Epithelial cell of esophagus (primary cell): ENCODE measurements at places on chromosomes 5 and 9.

DNA sequence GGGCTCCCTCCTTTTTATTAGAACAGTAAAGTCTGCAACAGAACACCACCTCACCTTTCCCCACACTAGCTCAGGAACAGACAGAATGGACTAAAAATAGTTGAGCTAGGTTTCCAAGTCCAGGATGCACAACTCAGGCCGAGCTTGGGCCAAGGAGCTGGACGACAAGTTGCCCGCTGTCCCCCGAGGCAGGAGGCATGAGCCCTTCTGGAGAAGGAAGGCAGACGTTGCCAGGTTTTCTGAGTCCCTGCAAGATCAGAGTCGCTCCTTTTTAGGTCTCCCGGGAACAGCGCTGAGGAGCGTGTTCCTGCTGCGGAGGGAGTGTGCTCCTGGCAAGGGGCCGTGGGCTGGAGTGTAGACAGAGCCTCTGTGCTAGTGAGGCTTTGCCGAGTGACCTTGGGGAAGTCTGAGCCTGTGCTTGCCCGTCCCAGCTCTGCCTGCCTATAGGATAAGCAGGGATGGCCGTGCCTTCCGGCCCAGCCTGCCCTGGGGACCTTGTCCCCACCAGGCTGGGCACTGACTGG, 121.6 kb downstream of the WNK2 start:
- no peak for DNase-seq

DNA sequence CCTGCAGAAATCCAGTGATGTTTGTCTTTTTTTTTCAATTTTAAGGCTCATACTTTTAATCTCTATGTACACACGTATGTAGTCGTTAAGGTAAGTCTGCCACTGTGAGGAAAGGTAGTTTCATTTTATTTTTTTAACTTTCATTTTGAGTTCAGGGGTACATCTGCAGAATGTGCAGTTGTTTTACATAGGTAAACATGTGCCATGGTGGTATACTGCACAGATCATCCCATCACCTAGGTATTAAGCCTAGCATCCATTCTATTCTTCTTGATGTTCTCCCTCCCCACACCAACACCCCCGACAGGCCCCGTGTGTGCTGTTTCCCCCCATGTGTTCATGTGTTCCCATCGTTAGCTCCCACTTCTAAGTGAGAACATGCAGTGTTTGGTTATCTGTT, 19.7 kb downstream of the MUSK start:
- DNase-seq: no peak

- peak; percentile 55 for DNase-seq
Measured at GRCh38 chr5:44952376-44952775, 143.6 kb downstream of the MRPS30 start.

DNA sequence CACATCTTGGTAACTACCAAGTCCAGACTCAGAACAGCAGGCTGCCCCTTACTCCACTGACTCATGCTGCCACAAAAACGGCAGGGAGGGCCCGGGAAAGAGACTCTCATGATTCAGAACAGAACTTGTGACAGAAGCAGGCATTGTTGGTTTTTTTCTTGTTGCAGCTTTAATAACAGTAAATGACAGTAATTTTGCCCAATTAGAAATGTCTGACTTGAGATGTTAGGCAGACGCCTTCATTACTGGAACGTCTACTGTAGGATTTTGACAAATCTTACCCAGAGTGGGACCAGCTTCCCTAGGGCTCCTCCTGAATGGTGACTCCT, 77.9 kb downstream of the SEMA5A start:
- peak; percentile 96 for DNase-seq

- DNase-seq: peak; percentile 65
Measured at GRCh38 chr9:105694848-105695581, 674 bp downstream of the TMEM38B start.

DNA sequence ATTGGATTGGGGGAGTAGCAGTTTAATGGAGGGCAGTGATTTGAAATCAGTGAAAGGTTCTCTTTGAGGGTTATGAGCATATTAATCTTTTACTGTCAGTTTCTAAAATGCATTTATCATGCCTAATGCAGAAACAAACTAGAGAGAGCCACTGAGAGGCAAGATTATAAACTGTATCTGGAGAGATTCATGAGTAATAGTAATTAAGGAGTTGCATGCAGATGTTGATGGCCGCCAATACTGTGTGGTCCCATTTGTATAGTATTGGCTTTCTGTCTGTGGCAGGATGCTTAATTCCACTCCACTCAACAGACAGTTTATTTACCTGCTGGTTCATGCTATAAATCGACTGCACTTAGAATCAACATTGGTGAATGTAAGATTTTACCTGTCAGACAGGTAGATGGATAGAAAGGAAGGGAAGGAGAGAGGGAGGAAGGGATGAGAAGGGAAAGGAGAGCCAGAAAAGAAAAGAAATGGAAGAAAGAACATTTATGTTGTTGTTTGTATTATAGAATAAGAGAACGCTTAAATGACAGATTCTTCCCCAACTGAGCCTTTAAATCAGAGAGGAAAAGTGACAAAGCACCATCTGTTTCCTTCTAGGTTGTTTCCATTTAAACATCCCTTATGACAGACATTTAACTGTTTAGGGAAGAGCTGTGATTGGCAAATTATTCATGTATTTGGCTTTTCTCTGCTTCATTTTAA, 146.5 kb downstream of the PAM start:
- no peak for DNase-seq

DNA sequence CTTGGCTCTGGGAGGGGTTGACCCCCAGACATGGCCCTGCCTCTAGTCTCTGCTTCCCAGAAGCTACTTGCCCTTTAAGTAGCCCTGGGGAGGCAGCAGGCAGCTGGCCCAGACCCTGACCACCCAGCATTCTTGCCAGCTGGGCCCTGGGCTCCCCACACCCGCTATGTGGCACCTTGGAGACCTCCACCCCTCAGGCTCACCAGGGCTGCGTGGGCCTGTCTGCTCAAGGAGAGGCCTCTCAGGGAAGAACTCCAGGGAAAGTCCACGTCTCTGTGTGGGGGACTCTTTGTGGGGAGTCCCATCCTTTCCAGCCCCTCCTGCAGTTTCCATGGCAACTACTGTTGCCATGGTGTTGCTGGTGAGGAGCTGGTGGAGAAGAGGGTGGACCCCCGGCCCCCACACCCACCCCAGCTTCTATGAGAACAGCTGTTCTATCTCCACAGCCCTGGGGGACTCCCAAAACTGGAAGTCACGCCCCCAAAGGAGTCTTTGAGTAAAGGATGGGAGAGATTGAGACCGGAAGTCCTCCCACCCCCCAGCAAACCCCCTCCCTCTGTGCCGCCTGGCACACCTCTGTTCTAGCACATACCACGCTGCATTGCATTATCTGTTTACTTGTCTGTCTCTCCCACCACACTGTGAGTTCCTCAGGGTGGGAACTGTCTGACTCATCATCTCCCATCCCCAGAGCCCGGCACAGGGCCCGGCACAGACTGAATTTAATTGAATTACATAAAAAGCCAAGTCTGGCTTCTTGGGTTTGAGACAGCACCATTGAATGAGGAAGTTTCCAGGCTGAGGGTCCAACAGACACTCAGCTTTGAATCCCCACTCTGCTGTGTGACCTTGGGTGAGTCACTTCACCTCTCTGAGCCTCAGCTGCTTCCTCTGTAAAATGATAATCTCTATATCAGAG, 12.6 kb downstream of the DNM1 start:
- no peak for DNase-seq

GRCh38 chr9:34037626-34038025, 11.1 kb downstream of the UBAP2 start:
- DNase-seq: no peak

DNA sequence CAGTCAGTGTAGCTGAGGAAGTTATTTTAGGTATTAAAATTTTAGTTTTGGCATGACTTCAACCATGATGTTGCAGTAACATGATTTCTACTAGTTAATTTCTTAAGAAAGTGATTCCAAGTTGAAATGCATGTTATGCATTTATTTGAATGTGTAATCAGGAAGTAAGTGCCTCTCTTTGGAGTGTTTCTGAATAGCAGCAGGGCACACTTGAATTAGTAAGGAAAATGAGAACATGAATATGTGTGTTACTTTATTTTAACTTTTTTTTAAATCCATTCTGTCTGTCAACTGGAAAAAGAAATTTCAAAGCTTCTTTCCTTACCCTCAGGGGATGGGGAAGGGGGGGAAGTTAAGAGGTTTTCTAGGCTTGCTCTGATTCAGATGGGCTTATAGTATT, 40.4 kb downstream of the CTNNA1 start:
- no peak for DNase-seq

- no peak for DNase-seq
Measured at GRCh38 chr5:57315941-57316340, 142.1 kb downstream of the GPBP1 start.

DNA sequence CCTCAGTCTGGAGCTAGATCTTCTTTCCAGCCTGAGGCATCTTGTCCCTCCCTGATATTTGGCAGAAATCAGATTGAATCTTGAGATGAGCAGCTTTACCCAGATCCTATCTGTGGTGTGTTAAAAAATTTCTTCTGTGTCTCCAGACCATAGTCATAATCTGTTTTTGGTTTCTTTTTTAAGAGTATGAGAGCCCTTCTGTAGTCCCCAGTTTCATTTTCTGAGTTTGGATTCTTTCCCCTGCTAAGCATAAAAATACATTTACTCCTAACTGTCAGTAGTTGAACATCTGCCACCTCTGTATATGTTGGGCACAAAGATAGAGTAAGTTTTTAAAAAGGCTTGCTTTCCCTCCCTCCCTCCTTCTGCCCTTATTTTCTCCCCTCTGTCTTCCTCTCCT, 137.7 kb downstream of the CNTLN start:
- no peak for DNase-seq

GRCh38 chr5:90547072-90547536, 11.5 kb upstream of the ADGRV1 start:
- no peak for DNase-seq

DNA sequence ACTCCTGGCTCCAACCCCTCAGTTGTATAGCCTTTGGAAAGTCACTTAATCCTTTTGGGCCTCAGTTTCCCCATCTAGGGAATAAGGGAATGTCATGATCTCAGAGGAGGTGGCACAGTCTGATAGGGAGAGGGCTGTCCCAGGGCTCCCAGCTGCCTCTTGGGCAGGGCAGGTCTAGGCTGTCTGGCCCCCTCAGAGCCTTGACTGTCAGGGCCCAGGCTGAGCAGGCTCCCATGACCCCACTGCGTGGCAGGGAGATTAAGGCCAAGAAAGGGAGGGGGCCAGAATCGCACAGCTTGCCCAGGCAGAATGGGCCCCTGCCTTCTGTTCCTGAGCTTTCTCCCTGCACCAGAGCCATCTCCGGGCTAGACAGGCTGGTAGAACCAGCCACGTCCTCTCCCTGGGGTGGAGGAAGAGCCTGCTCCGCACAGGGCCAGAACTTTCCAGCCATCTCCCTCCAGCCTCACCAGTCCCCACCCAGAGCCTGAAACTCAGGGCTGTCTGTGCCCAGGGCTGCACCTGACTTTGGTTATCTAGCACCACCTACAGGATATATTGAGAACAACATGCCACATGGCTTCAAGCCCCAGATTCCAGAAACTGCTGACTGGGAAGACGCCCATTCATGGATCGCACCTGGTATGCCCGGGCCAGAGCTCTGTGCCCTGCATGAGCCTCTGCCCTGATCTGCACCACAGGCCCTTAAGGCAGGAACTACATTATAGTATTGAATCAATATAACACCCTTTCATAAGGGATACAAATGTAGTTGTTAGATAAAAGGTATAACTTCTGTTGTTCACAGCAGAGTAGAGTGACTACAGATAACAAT, 32.1 kb downstream of the NAIF1 start:
- peak; percentile 87 for DNase-seq

- DNase-seq: no peak
Measured at GRCh38 chr9:117535434-117535833, 120.6 kb upstream of the ASTN2 start.

DNA sequence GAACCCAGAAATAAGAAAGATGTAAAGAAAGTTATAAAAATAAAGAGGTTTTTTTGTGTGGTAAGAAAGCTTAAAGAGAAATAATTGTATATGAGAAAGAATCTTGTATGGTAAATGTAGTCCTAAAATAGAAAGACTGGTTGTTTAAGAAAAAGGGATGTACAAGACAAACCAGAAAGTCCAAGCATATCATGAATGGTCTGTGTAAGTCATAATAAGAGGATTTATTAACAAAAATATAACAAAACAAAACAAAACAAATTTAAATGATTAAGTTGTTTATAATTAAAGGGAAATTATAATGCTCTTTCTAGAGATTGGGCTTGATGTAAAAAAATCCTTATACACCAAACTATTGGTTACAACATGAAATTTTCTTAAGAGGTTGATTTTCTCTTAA, 590.4 kb upstream of the PTGER4 start:
- no peak for DNase-seq

GRCh38 chr9:32627394-32627954, 8.0 kb downstream of the TAF1L start:
- DNase-seq: peak; percentile 94

DNA sequence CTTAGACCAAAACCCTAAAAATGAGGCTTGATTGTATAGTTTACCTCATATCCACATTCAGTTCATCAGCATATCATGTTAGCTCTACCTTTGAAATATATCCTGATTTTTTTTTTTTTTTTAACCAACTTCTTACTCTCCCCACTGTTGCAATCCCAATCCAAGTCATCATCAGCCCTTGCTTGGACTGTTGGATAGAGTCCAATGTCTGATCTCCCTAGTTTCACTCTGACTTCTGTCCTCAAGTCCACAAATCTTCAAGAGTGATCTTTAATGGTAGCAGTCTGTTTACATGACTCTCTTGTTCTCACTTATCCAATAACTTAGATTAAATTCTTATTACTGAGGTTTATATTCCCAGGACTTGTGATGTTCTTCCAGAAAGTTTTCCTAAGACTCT, 30.8 kb downstream of the NAA35 start:
- no peak for DNase-seq

DNA sequence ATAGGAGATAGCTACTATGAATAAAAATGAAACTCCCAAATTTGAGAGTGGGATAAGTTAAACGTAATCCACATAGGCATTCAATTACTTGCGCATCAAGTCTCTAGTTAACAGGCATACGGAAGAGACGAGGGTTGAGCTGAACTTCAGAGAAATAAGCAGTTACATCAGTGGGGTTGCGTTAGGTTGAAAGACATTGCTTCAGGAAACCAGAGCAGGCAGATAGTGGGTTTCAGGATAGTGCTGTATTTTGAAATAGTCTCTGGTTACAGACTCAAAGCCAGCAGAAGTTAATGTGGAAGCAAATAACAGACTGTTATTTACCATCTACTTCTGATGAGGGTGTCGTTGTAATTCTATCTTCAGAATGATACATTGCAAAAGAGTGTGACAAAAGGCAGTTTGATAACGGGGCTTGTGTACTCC, 533.4 kb downstream of the PDE4D start:
- no peak for DNase-seq

- DNase-seq: peak; percentile 58
Measured at GRCh38 chr9:110443146-110443865, 105.6 kb upstream of the TXNDC8 start.

- DNase-seq: peak; percentile 22
Measured at GRCh38 chr9:93183663-93184431, at the start of gene WNK2. Gene WNK2 (plus strand): TSS chr9:93184139. CDS start chr9:93184930, 791 bp downstream.
